ENCODE measurements at places on chromosomes 1 and 21.
A peak's percentile ranks its signal among the peaks of the same experiment; 100 is the strongest.

DNA sequence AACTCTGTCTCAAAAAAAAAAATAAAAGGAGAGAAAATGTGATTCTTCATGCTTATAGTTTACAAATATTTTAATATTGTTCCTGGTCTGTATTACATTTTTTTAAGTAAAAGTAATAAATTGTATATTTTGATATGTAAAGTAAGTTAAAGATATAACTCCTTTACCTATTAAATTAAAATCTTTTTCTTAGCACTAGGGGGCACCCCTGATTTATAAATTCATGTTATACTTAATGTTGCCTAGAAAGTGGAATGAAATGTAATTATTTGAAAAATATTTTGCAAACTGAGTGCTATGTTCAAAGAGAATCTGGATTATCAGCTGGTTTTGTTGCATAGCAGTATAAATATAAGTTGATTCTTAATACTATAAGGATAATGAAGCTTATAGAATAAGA lies 49.2 kb downstream of the RALGPS2 start:
- DNase-seq: peak; percentile 34

GRCh38 chr21:36909901-36910561 lies 56.4 kb downstream of the HLCS start:
- DNase-seq: no peak

GRCh38 chr1:47491341-47491753 lies 53.5 kb downstream of the FOXD2 start:
- no peak for DNase-seq

DNA sequence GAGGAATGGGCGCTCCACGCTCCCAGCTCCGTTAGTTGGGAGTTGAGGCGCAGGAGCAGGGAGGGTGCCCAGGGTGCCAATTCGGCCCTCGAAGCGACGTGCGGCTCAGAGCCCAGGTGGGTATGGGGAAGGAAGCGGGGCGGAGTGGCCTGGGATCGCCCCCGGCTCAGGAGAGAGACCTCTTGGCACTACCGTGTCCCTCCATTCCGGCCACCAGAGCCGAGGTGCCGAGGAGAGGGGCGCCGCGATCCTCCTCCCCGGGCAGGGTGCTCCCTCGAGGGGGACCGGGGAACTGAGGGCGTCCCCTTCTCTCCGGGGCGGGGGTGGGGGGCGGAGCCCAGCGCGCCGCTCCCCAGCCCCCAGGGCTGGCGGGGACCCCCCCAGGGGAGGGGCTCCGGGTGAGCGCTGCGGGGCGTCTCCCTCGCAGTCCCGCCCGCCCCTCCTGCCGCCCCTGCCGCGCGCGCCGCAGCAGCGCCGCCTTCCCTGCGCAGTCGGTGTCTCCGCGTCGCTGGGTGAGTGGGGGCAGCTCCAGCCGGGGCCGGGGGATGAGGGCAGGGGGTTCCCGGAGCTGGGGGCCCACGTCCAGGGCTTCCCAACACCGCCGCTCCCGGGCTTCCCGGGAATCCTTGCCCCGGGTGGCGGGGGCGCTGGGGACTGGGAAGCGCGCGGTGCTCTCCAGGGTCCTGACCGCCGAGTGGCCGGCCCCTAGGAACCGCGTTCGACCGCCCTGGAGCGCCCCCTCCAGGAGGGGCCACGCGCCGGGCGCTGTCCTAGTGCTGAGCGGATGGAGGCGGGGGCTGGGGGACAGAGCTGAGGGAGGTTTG lies at the start of gene HPCA:
Gene HPCA, plus strand, starts transcription at position 488 of the 824 bp plus-strand sequence. CDS start 2,408 bp downstream, outside the sequence.
- no peak for DNase-seq

DNA sequence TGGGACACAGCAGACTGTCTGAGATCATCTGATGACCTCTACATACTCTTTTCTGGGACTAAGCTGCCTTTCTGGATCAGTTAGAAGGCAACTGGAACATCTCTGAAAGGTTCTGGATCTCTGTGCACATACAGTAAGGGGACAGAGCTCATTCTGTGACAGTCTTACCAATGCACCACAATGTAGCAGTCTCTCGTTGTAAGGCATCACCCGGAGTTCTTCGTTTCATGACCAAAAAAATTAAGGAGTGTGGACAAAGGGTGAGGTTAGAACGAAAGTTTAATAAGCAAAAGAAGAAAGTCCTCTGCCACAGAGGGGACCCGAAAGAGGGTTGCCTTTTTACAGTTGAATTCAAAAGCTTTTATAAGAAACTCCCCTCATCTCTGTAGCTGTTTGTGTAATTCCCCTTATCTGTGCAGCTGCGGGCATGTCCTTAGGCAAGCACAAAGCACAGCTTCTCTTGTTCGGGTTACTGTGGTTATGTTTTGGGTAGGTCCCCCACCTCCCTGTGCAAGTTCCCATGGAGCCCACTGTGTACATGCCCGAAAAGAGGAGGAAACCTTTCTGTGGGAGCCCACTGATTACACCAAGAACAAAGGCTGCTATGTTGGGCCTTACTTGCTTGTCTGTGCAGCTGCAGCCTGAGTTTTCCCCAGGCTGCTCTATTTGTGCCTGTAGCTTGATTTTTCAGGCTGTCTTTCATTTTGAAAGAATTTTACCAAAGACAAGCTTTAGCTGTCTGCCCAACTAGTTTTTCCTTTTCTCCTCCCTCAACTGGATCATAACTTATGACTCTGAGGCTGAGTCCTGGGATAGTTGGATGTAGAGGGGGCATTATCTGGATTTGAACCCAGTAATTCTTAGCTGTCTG lies 53.1 kb upstream of the CACNA1E start:
- DNase-seq: no peak

- DNase-seq: peak; percentile 50
Observed at GRCh38 chr21:34693192-34693810, 24.5 kb downstream of the CLIC6 start.

- no peak for DNase-seq
Observed at GRCh38 chr1:54475946-54476516, 69.8 kb upstream of the SSBP3 start.

DNA sequence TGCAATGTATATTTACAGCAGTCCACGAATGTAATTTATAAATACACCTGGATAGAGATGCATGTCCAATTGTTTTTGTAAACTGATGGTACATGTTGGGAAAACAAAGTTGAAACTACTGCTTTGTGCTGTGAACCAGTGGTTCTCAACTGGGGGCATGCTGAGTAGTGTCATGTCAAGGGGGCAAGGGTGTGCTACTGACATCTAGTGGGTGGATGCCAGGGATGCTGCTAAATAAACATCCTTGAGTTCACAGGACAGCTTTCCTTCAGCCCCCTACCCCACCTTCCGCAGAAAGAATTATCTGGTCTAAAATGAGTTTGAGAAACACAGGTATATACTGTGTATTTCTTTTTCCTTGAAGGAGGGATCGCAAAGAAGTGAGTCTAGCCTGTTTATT lies 95.9 kb downstream of the RASAL2 start:
- DNase-seq: no peak

DNA sequence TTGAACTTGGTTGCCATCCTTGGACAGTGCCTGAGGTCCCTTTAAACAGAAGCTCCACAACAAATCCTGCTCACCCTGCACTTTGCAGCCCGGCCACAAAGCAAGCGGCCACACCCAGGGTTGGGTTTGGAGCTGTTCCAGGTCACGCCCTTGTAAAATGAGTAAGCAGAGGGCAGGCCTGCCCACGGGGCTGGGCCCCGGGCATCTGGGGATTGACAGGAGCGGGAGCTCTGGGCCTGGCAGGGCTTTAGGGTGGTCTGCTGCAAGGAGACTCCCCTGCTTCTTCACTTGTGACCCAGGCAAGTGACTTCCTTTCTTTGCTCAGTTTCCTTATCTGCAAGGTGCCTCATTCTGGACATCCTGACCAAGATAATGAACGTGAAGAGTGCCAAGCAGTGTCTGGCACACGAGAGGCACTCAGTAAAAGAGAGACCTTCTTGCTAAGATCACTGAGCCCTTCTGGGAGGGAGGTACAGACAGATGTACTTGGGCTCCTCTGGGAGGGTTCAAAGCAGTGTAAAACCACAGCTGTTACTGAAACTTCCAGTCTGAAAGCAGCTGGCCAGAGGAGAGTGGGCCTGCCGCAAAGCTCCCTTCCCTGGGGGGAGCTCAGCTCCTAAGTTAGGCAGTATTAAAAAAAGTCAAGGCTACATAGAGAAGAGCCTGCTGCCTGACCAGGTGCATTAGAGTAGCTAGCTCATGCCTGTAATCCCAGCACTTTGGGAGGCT lies 2.6 kb downstream of the E2F2 start:
- peak; percentile 80 for DNase-seq

DNA sequence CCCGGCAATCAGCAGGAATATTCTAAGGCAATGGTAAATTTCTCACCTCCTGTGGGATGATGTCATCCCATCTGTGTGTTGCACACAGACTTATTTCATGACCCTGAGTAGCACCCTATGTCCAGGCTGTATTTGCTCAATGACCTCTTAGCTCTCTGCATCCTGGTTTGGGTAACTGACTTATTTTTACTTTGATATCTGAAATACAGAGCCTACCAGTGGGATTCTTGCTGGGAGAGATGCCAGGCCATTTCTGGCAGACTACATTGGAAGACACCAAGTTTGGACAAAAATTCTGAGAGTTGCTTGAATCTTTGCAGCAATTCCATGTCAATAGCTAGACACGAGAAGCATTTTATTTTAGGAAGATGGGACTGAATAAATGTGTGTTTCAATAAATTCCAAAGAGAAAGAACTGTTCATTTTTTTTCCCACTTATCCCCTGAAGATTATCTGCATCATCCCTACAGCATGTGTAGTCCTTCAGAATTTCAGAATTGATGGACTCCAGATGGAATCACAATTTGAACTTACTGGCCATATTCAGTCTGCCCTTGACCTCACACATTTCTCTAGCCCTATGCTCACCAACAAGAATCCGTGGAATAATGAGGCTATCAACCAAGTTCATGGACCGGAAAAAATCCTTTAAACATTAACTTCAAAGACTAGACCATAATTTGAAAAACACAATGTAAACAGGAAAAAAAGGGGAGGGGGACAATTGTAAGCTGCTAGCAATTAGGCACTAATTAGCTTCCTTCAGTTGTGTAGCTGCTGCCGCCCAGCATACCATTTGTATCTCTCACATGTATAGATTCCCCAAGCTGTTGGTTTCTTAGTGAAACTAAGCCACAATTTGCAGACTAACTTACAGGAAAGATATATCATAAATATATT lies 226.5 kb downstream of the HMCN1 start:
- no peak for DNase-seq

- DNase-seq: no peak
Observed at GRCh38 chr1:220325306-220325995, 53.2 kb upstream of the RAB3GAP2 start.

DNA sequence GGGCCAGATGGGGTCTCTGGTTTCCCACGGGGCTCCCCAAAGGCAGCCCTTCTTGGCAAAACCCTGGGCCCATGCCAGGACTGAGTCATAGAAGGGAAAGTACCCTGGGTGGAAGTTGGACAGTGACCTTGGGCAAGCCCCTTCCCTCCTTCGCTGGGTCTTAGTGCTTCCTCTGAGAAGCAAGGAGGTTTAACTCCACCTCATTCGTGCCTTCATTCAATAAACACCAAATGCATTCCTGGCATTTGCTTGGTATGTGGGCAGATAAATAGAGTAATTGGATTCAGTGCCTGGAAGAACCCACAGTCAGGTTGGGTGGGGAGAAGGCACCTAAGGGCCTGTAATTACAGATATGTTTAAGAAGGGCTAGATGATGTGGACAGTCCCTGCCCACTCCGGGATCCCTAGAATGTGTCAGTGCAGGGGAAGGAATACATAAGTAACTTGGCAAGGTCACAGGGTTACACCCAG lies 36.3 kb upstream of the CITED4 start:
- no peak for DNase-seq

GRCh38 chr1:119488216-119488615 lies 18.8 kb upstream of the HSD3B1 start:
- DNase-seq: no peak

- DNase-seq: no peak
Observed at GRCh38 chr1:231039161-231040018, 664 bp downstream of the FAM89A start.

DNA sequence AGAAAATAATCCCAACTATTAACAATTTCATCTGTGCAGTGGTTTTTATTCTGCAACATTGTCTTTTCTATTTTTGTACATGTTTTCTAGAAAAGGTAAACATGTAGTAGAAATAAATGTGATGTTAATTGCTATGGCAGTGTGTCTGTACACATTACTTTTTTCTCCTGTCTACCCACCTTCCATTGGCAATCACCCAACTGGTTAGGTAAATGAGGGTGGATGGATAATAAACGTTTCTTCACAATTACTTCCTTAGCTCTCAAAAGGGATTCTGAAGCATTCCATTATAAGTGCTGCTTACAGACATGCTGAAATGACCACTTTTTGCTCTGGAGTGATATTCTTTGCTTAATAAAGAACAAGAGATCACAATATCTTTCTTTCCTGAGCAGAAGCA lies 61.4 kb downstream of the MAGI3 start:
- no peak for DNase-seq

GRCh38 chr21:42454786-42455185 lies 41.2 kb downstream of the RSPH1 start:
- DNase-seq: no peak

DNA sequence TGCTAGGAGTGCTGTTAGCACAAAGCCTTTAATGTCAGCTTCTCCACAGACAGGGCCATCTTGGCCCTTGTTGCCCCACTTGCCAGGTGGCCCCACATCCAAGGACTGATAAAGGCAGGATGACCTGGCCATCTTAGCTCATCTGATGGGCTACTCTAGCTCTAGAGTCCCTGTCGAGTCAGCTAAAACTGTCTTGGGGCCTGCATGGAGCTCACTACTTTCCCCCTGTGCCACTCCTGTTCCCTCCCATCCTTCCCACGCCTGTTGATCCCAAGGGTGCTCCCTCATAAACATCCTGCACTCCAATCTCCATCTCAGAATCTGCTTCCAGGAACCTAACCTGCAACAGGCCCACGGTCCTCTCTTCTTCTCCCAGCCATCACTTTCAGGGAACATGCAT lies 652 bp upstream of the GPX7 start:
- DNase-seq: no peak

DNA sequence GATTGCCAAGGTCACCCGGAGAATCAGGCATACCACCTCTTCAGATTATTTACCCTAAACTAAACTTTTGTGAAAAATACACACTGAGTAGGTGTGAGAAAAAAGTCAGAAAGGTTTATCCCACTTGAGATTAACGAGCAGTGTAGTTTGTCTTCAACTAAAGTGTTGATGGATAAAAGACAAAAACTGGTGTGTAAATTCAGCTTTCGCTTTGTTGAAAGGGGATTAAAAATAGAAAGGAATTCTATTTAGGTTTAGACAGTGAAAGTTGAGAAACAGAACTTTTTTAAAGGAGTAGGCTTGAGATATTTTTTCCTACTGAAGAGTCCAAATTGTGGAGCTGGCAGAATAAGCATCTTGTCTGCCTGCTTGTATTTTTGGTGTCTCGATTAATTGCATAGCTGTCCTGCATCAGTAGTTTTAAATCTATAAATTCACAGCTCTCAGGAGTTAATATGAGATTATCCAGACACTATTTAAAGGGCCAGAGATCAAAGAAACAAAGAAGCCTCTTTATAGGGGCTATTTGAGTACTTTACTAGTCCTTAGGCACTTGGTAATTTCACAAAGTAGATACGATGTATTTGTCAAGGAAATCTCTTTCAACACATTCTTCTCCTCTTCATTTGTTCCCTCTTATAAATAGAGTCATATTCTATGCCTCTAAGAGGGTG lies 46.7 kb upstream of the RABGAP1L start:
- no peak for DNase-seq

- no peak for DNase-seq
Observed at GRCh38 chr1:41289196-41289595, 47.1 kb upstream of the SCMH1 start.

All from CD4-positive, alpha-beta T cell treated with Interleukin-4 for 1 hour (primary cell).